ENCODE measurements at places on chromosomes 2 and 18.

- no peak for DNase-seq
Measured at GRCh38 chr2:33457556-33458247, 18.7 kb upstream of the RASGRP3 start.

DNA sequence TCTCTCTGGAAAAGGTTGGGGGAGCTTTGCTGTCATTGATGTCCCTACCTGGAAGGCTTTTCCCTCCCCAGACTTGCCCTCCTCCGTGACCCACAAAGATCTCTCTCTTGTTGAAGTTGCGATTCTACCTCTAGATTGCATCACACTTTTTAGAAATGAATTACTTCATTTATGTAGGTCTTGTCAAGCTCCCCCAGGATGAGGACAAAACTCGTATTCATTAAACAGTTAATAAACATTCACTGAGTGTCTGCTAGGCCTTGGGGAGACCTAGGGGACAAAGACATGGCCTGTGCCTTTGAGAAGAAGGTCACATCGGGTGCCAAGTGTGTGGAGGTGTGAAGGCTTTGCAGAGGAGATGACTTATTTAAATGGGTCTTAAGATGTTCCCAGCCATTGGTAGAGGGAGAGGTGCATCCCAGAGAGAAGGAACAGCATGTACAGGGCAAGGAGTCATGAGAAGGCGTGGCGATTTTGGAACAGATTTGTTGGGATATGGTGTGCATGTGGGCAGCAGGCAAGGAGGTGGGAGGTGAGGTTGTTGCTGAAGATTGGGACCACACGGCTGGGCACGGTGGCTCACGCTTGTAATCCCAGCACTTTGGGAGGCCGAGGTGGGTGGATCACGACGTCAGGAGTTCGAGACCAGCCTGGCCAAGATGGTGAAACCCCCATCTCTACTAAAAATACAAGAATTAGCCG, 9.8 kb upstream of the YWHAQ start:
- DNase-seq, result no peak

DNA sequence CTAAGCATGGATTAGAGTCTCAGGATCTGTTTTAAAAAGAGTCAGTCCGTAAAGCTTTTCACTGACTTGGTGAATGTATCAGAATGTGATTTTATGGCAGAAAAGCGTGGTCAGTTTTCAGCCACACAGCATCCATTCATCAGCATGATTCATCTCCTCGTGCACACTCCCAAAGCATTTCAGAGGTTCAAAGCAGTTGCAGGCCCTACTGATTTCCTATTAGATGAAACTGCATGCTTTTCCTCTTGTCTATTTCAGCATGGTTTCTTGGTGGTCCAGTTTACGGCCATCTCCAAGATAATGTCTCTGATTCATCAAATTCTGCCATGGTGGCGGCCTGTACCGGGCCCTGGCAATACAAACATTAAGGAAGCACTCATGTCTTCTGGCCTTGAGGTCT, 4.8 kb upstream of the PARD6G start:
- no peak for DNase-seq

GRCh38 chr18:1499265-1499664, 594.6 kb downstream of the ADCYAP1 start:
- DNase-seq, result no peak

DNA sequence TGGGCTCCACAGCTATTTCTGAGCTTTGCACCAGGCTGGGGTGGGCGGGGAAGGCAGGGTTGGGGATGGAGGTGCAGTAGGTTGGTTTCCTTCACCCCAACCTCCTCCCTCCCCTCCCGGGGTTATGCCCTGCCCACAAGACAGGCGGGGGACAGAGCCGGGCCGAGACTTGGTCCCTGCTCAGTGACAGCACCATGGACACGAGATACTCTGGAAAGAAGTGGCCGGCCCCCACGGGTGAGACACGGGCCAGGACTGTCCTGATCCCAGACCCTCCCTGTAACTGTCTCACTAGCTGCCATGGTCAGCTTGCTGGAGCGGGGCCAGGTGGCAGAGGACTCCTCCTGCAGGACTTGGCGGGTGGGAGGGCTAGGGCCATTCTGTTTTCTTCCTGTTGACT, 59.7 kb downstream of the DYSF start:
- no peak for DNase-seq

All from GOT3 (cell line).